ENCODE measurements at places on chromosomes 1 and 21. TPM values are rescaled to one million over a fixed set of nuclear protein-coding genes. Genes with fewer than 3 reads are reported as not detected.

ARHGEF16 gene
- 2.8 TPM for total RNA-seq

- no peak for DNase-seq
Observed at GRCh38 chr1:165823552-165824268, 3.7 kb upstream of the UCK2 start.

DNA sequence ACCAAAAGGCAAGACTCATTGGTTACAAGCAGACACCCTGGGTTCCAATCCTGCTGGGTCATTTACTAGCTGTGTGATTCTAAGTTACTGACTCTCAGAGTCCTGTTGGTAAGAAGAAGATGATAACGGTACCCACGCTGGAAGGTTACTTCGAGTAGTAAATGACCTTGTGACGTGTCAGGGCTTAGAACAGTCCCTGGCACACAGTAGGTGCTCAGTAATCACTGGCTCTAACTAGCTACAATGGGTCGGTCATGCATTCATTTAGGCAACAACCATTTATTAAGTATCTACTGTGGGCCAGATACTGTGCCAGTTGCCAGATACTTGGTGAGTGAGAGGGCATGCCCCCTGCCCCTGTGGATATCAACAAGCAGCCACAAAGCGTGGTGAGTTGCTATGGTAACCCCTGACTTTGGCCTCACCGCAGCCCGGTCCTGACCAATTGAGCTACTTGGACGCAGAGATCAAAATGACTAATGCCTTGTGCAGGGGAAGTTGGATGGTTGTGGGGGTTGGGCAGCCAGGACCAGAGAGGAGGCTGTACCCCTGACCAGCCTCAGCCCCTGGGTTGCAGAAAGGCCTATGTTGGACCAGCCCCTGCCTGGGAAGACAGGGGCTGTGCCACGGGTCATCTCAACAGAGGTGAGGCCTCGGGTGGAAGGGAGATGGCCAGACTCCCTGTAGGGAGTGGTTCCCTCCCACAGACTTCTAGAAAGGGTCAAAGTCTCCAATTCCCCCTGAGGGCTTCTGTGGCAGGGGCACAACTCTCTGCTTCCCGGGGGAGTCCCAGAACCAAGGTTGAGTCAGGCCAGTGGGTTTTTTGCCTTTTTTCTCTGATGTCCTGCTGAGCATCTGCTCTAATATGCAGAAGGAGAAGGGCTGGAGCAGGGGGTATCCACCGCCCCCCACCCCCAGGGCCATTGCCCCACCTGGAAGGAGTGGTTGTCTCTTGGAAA, 16.0 kb downstream of the DHRS3 start:
- no peak for DNase-seq

GRCh38 chr1:162108426-162108825, 38.9 kb downstream of the NOS1AP start:
- no peak for DNase-seq

TMEM240 gene
- 35.8 TPM for total RNA-seq

Data from dorsolateral prefrontal cortex (tissue), 122 donors.